ENCODE measurements at places on chromosomes 6 and 20.

- H3K36me3 ChIP-seq = peaks cover 4% of the 10 kb centered on the region
- H3K4me1 ChIP-seq = peaks cover 12% of the 10 kb centered on the region
- H3K4me3 ChIP-seq = no peak overlapping the region
- no peak overlapping the region for H3K27ac ChIP-seq
Observed at GRCh38 chr6:24996269-24996836, 60.6 kb upstream of the RIPOR2 start.

GRCh38 chr6:123904228-123904627, 100.6 kb downstream of the NKAIN2 start:
- no peak overlapping the region for H3K27ac ChIP-seq
- H3K27me3 ChIP-seq = peaks cover 5% of the 10 kb centered on the region
- H3K4me1 ChIP-seq = peaks cover 5% of the 10 kb centered on the region
- no peaks in the 10 kb centered on the region for H3K36me3 ChIP-seq
- H3K4me3 ChIP-seq = no peak overlapping the region

DNA sequence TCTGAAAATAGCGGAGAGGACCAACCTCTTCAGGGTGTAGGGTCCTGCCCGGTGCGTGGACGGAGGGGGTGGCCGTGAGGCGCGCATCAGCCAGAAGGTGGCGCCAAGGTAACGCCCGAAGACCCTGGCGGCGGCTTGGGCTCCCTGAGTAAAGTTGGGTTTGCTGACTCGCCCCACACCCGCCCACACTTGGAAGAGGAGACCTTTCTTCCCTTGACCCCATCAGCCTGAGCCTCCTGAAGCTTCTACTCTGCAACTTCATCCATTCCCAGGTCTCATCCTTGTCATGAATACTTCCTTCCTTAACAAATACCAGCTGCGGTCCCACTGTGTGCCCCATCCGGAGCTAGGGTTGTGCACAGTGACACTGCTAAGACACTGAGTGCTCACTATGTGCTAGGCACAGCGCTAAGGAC, 14.6 kb downstream of the CD40 start:
- no peak overlapping the region for H3K4me3 ChIP-seq
- peak; percentile 88 for DNase-seq
- peaks cover 3% of the 10 kb centered on the region for H3K36me3 ChIP-seq
- no peak overlapping the region for H3K27ac ChIP-seq
- peaks cover 2% of the 10 kb centered on the region for H3K27me3 ChIP-seq

GRCh38 chr6:36386495-36387439, 702 bp downstream of the ETV7 start:
- peaks cover 14% of the 10 kb centered on the region for H3K27me3 ChIP-seq
- H3K4me1 ChIP-seq = peaks cover 10% of the 10 kb centered on the region
- H3K27ac ChIP-seq = no peak overlapping the region
- DNase-seq = peak; percentile 25
- H3K4me3 ChIP-seq = peak overlapping the region; percentile 85
- H3K36me3 ChIP-seq = no peaks in the 10 kb centered on the region

DNA sequence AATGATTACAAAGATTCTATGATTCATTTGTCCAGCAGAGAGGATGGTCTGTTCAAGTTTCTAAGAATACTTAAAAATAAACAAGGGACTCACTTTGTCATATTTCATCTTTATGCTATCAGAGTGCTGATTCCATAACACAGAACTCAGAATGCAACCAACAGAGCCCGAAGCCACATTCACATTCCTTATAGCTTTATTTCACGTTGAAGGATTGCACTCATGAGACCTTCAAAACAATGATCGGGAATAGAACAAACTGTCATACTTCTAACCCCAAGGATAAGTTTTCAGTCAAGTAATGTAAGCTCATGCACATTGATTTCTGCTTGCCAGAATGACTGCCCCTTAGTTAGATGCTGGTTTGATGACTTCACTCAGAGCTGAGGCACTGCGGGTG, 25.2 kb downstream of the FNDC1 start:
- peaks cover 4% of the 10 kb centered on the region for H3K36me3 ChIP-seq
- H3K4me3 ChIP-seq = no peak overlapping the region
- peaks cover 13% of the 10 kb centered on the region for H3K4me1 ChIP-seq
- peaks cover 2% of the 10 kb centered on the region for H3K27me3 ChIP-seq
- no peak for DNase-seq

DNA sequence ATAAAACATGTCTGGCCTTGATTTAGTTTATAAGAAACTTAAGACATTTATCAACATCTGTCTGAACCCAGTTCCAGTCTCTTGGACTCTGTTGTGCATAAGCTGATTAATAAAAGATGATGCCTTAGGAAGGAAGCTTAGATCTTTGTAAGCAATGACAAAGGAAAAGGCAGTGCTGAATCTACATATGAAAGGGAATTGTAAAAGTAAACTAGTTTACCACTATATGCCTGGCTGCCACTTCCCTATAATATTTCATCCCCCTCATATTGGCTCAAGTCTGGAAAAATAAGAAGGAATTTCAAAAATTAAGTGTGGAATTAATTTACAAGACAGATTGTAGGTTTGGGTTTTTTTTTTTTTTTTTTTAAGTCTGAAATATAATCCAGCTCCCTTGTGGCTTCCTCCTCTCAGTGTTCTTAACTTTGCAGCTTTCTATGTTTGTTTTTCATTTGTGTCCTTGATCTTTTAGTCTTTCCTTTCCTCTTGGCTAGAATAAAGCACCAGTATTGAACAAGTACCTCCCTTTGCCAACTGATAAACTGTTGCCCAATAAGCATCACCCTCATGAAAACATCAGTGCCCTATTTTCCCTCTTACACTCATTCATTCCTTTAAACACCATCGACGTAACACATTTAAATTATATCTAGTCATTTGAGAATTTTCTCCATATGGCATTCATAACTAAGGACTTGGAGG, 146.7 kb upstream of the TBX18 start:
- peaks cover 10% of the 10 kb centered on the region for H3K4me1 ChIP-seq
- H3K27ac ChIP-seq = no peak overlapping the region
- DNase-seq = no peak

- H3K27ac ChIP-seq = no peak overlapping the region
- no peaks in the 10 kb centered on the region for H3K27me3 ChIP-seq
- DNase-seq = no peak
- H3K4me3 ChIP-seq = no peak overlapping the region
- no peaks in the 10 kb centered on the region for H3K4me1 ChIP-seq
Observed at GRCh38 chr20:50826121-50826520, 31.3 kb downstream of the BCAS4 start.

DNA sequence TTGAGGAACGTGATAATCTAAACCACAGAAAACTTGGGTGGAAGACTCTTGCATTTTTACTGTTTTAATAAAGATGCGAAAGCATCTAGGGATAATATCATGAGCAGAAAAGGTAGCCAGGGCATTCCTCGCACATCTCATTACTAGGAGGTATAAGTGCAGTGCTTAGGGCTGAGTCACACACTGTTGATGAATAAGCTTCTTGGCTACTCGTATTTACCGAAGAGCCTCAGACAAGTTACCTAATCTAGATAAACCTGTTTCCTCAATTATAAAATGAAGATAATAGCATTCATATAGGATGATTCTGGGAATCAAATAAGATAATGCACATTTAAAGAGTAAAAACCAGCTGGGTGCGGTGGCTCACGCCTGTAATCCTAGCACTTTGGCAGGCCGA, 780 bp upstream of the KIAA0319 start:
- H3K4me1 ChIP-seq = peaks cover 8% of the 10 kb centered on the region
- H3K36me3 ChIP-seq = peaks cover 2% of the 10 kb centered on the region
- no peak overlapping the region for H3K27ac ChIP-seq
- no peak for DNase-seq
- peak overlapping the region; percentile 94 for H3K4me3 ChIP-seq

DNA sequence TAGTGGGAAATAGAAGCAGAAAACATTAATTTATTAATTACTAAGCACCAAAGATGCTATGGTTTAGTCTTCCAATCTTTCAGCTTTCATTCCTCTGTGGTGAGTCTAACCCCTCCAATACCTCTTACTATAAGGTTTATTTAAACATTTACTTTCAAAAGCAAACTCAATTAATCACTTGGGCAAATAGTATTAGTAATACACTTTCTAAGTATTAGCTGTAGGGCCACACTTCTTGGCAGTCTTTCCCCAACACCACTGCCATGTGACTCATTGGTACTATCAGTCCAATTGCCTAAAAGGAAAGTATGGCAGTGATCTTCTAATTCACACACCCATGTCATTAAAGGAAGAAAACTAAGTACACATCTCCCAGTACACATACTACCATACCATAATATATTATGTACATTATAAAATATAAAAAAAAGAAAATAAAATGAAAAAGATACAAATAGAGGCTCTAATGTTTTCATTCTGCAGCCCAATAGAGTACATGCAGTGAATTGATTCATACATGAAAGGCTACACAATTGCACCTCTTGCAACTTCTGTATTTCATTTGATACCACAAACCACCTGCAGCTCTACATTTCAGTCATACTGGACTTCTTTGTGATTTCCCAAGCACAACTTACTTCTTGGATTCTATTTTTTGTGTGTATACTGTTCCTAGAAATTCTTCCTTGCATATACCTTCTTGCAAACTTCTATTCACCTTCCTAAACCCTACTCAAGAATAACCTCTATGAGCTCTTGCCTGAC, 218.6 kb downstream of the PKHD1 start:
- no peak for DNase-seq
- H3K4me3 ChIP-seq = no peak overlapping the region
- H3K4me1 ChIP-seq = peaks cover 5% of the 10 kb centered on the region

DNA sequence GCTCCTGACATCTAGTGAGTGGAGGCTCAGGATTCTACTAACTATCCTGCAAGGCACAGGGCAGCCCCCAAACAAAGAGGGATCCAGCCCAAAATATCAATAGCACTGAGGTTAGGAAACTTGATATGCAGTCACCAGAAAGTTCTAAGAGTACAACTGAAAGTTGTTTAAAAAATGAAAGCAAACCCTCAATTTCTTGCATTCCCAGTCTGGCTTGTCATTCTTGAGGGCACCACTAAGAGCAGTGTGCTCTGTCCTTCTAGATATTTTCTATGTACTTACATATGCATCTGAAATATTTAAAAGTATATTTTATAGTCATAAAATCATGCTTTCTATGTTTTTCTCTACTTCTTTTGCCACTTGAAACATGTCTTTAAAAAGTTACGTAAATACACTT, 35.9 kb downstream of the CST8 start:
- no peak overlapping the region for H3K27ac ChIP-seq
- peaks cover 6% of the 10 kb centered on the region for H3K4me1 ChIP-seq
- no peak overlapping the region for H3K4me3 ChIP-seq

DNA sequence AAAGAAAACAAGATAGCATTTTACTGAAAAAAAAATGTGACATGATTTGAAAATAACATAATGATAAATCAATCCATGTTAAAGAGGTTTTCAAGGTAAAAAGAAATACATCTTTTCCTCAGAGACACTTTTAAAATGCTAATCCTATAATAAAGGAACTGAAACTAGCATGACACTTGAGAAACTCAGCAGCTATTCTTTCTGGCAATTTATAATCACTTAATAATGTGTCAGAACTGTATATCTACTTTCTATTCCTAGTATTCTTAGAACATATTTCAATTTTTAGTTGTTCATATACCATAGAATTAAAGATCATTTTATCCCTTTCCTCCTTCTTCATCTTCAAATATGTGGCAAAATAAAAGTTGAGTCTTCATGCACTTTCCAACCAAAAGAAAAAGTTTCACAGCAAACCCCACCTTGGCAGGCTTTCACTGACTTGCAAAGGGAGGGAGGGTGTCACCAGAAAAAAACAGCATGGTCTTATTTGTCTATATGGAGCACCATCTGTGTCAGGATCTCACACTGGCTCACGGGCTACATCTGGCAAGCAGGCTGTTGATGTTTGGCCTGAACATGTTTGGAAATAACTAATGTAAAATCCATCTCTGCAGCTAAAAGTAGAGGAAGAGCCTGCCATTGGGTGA, 48.5 kb downstream of the FHL5 start:
- no peaks in the 10 kb centered on the region for H3K36me3 ChIP-seq
- no peak overlapping the region for H3K4me3 ChIP-seq
- no peaks in the 10 kb centered on the region for H3K27me3 ChIP-seq
- H3K27ac ChIP-seq = no peak overlapping the region

DNA sequence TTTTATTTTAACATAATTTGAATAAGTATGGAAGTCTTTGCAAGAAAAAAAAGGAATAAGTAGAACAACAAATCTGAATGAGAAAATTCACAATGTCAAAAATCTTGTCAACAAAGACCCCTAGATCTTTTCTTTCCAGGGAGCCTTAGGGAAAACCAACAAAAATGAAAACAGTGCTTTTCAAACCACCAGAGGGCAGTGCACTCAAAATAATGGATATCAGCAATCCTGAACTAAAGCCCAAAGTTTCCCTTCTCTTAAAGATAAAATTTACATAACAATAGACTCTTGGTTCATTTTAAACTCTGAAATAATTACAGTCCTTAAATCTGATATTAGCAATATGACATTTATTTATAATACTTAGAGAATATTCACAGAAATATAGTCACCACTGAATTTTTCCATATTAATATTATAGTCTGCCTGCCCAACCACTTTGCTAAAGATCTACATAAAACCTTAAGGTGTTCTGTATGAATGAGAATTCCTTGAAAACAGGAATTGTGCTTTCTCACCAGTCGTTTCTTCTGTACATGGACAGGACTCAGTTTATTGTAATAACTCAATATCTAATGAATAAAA, 105.3 kb upstream of the BMP5 start:
- no peaks in the 10 kb centered on the region for H3K36me3 ChIP-seq
- no peaks in the 10 kb centered on the region for H3K4me1 ChIP-seq
- H3K27ac ChIP-seq = no peak overlapping the region
- DNase-seq = peak; percentile 47
- H3K4me3 ChIP-seq = no peak overlapping the region

DNA sequence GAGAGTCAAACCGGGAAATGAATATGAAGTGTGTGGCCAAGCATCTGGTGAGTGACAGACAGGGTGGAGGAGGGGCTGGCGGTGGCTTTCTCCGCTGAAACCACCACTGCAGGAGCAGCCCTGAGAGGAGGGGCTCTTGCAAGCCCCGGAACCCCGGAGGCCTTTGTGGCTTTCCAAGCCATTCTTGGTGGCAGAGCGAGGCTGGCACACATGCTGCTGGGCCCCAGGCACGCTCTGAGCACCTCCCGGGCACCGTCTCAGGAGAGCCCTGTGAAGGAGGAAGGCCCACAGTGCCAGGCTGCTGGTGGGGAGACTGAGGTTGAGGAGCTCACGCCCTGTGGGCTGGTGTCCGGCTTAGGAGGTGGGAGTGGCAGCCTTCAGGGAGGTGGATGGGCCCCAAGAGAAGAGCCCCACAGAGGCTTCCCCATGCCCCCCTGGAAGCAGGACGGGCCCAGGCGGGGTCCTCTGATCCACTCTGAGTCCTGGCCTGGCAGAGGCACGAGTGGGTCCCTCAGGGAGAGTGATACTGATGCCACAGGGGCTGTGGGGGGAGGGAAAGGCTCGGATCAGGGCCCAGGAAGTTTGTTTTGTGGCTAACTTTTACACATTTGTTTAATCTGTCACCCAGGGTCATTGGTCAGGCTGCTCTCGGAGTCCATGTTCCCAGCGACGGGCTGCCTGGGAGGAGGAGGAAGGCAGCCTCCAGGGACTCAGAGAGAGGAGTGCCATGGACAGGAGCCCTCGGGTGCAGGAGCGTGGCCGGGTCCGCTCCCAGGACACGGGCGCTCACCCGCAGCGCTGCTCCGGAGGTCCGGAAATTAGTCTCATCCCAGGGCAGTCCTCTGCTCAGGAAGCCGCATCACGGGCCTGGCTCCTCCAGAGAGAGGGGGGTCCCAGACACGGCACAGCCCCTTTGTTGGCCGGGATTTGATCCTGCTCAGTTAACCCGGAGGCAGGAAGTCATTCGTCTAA, 170.7 kb downstream of the ERMARD start:
- peaks cover 5% of the 10 kb centered on the region for H3K4me1 ChIP-seq
- no peak for DNase-seq
- H3K36me3 ChIP-seq = peaks cover 4% of the 10 kb centered on the region
- peaks cover 15% of the 10 kb centered on the region for H3K27me3 ChIP-seq
